Left renal cortex interstitium (tissue), 4 donors: ENCODE measurements at places on chromosomes 3 and 15.

DNA sequence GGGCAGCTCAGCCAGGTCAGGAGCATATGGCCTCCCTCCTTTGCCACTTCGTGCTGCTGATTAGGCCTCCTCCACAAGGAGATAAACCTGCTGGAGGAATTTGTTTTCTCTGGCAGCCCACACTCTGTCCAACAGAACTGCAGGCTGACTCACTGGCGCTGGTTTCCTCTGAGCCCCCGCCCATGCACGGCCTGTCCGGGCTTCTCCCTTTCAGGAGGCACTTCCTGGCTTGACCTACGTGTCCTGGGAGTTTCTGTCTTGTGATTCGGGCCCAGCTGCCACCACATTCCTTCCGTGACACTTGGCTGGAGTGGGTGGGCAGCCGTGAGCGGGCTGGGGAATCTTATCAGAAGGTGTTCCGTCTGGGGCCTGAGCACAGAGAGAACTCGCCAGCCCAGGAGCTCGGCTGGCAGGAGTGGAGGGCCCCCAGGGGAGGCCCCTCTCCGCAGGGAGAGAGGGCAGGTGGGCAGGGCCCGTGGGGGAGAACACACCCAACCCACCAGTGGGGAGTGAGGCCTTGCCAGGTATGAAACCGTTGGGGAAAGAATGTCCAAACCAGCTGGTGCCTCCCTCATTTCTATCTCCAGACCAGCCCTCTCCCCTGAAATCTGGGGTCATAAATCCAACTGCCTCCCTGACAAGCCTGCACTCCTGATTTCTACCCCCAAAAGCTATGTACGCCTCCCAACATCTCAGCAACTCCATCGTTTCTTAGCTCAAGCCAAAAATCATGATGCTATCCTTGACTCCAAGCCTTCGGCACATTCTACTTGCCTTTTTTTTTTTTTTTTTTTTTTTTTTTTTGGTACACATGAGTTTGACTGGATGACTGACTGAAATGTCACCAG lies 110.6 kb upstream of the MEF2A start:
- DNase-seq, result no peak

- DNase-seq, result no peak
Observed at GRCh38 chr3:192933779-192934460, 16.3 kb upstream of the MB21D2 start.

GRCh38 chr3:156808025-156808424 lies 18.1 kb upstream of the LEKR1 start:
- no peak for DNase-seq

- no peak for DNase-seq
Observed at GRCh38 chr3:195549931-195550519, 6.9 kb upstream of the PPP1R2 start.
